ENCODE measurements at places on chromosomes 5 and 9.

- no peak for DNase-seq
Observed at GRCh38 chr9:97660340-97660739, 26.7 kb downstream of the NCBP1 start.

DNA sequence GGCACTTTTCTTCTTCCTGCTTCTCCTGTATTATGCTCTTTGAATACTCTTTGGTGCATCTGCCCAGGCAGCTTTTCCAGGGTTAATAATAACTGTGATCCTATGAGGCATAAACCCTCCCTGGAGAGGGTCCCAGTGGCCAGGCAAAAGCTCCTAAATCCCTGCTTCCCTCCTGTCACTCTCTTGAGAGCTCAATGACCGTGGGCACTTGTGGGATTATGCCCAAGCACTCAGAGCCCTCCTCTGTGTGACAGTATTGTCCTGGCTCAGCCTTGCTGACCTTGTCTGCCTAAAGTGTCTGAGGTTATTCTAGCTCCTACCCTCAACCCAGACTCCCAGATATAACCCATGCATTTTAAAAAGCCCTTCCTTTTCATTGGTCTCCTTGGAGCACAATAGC lies 51.9 kb downstream of the GALNT10 start:
- DNase-seq = no peak

DNA sequence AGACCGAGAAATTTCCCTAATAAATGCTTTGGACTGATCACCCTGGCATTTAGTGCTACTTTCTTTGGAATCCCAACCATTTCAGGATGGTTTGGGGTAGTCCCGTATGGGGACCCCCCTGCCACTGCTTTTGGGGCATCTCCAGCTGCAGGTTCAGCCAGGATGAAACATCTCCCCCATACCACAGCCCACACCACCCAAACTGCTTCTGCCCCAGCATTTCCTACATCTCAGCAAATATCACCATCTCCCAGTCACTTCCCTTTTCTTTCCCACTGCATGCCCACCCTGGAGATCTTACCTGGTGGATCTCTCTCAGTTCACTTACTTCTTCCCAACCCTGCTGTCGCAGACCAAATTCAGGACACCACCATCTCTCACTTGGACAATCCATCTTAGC lies 4.8 kb upstream of the P4HA2 start:
- DNase-seq = no peak

DNA sequence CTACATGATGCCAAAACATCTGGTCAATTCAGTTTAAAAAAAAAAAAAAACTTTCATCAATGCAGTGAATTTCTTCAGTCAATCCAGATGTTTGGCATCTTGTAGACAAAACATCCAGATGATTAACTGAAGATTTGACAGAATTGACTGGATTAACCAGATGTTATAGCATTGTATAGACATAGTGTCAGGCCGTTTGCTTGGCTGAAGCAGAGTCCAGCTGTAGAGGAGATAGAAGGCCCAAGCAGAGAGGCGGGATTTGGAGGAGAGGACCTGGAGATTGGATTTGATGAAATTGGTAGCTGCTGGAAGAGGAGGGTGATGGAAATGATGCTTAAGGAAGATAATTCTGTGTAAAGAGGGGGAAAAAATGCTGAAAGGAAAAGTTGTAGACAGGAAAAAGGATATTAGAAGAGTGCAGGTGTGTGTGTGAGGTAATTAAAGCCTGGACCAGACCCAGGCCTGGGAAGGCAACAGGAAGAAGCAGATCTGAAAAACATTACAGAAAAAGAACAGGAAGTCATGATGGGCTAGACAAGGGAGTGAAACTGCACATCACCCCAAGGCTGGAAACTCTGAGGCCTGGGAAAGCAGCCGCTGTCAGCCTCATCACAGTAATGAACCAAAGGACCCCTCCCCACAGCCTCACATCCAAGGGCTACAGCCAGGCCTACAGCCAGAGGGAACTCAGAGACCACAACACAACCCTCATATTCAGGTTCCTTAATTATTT lies 258.3 kb downstream of the CWC27 start:
- DNase-seq = no peak

DNA sequence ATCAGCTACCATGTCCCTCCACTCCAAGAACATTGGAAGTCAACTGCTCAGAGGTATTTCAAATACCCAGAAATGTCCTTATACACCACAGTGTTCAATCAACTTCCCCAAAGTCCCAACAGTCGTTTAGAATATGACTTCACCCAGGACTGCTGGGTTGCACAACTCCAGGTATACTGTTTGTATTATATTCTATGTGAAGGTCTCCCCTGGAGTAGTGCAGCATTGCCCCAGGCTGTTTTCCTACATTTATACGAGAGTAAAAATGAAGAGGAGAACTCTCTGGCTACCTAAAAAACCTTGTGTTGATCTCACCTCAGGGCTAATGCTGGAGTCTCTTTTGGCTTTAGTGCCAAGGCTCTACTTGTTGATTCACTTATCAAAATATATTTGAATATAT lies 183.6 kb upstream of the MAP3K1 start:
- DNase-seq = no peak

- no peak for DNase-seq
Observed at GRCh38 chr5:135707302-135707701, 127.2 kb upstream of the SLC25A48 start.

- no peak for DNase-seq
Observed at GRCh38 chr5:2288466-2288865, 405.7 kb upstream of the IRX4 start.

DNA sequence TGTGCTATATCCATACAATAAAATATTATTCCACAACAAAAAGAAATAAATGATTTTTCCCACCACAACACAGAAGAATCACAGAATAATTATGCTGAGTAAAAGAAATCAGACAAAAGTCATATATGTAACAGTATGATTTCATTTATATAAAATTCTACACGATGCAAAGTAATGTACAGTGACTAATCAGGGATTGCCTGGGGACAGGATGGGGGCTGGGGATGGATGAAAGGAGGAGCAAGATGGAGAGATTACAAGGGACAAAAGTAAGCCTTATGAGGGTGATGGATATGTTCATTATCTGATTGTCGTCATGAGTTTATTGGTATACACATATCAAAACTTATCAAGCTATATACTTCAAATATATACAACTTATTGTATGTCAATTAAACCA lies 154.0 kb downstream of the FBN2 start:
- DNase-seq = no peak
